ENCODE measurements at places on chromosomes 13 and 19. TPM values are rescaled to one million over a fixed set of nuclear protein-coding genes. Genes with fewer than 3 reads are reported as not detected.

Gene CKM
- total RNA-seq = not detected

GRCh38 chr13:87792878-87793277, 121.7 kb downstream of the SLITRK5 start:
- no peak for DNase-seq

- DNase-seq = no peak
Measured at GRCh38 chr13:42745655-42746054, 35.7 kb upstream of the FAM216B start.

Gene KLK3
- 1.4 TPM for total RNA-seq
